ENCODE measurements at places on chromosomes 7 and 10. TPM values are rescaled to one million over a fixed set of nuclear protein-coding genes. Genes with fewer than 3 reads are reported as not detected.

- DNase-seq, result no peak
Measured at GRCh38 chr10:63129888-63130287, 3.2 kb upstream of the NRBF2 start.

GRCh38 chr7:21656796-21657195, 114.0 kb downstream of the DNAH11 start:
- no peak for DNase-seq

- no peak for DNase-seq
Measured at GRCh38 chr10:43375401-43376020, 4.1 kb downstream of the FXYD4 start.

DNA sequence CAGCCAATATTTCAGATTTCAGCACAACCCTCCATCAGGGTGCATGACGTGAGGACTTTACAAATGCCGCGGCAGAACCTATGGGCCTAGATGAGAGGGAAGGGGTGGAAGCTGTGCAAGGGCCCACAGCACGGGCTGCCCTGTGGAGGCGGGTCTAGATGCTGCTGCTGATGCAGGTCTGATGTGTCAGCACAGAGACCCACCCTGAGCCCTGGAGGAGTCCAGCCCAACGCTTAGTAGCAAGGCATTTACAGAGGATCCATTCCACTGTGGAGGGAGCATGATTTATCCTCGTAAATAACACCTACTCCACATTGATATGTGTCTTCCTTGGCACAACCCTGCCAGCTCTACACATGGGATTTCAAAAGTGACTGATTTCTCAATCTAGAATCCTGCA, 48.5 kb downstream of the MYL10 start:
- no peak for DNase-seq

- no peak for DNase-seq
Measured at GRCh38 chr7:42730586-42730985, 181.3 kb downstream of the C7orf25 start.

DNA sequence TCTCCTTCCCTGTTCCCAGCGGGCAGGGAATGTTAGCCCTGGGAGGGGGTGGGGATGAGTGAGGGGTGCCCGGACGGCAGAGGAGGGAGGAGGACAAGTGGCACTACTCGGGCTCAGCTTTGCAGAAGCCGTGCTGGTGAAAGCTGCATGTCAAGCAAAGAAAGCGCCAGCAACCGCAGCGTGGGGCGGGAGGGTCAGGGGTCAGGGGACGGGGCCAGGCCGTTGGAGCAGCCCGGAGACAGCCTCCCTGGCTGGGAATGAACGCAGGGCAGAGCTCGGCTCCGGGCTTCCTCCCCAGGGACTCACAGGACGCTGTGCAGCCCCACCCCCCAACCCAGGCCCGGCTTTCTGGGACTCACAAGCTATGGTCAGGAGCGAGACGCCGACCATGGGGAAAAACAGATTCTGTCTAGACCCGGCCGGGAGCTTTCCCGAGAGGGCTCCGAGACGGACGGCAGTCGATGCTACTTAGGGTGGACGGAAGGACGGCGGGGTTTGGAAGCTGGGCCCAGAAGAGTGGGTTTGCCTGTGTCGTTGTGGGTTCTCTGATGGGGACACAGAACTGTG, 113.4 kb downstream of the VIPR2 start:
- DNase-seq, result no peak

DNA sequence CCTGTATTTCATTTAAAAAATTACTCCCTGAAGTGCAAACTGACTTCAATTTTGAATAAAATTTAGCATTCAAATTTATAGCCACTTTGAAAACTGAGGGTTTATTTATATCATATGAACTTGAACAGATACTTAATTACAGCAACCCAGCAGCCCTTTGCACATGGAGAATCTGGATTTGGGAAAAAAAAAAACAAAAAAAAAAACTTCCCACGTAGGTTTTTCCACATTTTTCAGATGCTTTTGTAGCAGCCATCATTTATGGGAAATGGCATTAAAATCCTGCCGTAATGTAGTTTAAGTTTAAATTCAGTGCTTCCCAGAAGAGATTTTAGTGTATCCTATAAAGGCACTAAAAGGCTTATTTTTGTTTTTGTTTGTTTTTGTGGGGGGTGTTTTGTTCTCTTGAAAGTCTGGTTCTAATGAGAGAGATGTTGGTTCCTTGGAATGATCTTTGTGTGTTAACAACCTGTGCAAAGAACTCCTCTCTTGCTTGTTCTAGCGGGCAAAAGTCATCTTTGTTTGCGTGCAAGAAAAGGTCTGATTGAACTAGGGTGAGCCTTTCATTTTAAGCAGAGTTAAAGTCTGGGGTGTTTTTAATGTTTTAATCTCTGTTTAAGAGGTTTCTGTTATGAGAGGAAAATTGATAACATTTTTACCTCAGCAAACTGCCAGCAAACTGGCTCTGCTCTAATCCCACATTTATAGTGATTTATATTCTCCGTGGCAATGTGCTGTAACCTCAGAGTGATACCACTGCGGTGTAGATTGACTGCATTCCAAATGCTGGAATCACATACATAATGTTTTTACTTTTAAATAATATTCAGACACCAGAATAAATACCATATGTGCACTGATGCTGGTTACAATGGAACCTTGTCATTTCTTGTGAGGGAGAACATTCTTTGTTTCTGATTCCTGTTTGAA, 105.5 kb downstream of the WNT2 start:
- no peak for DNase-seq

- peak; percentile 57 for DNase-seq
Measured at GRCh38 chr7:41451826-41452225, 251.1 kb downstream of the INHBA start.

- DNase-seq, result peak; percentile 96
Measured at GRCh38 chr7:123797673-123798531, 47.1 kb upstream of the HYAL4 start.

DNA sequence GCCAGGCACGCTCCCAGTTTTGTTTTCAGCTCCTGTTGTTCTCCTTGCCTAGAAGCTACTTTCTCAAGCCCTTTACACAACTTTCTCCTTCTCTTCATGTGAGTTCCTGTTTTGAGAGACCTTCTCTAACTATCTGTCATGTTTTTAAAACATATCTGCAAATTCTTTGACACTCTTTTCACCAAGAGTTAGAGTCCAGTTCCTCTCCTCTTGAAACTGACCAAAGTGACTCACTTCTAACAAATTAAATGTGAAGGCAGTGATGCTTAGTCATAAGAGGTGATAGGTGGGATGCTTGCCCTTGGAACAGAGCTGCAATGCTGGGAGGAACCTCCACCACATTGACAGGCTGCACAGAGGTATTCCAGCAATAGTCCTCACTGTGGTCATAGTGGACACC, 25.3 kb downstream of the ZSCAN25 start:
- DNase-seq, result no peak

GRCh38 chr10:97355571-97355975, 21.0 kb upstream of the FRAT2 start:
- DNase-seq, result no peak

- DNase-seq, result peak; percentile 91
Measured at GRCh38 chr10:34528320-34528719, 286.8 kb downstream of the PARD3 start.

GRCh38 chr7:157549612-157550299, 213.0 kb downstream of the DNAJB6 start:
- no peak for DNase-seq

GRCh38 chr10:80373502-80373901, 16.9 kb downstream of the DYDC2 start:
- DNase-seq, result no peak

The SEMA3A gene
- 12.8 TPM for total RNA-seq

The ANKRD30A gene
- not detected for total RNA-seq

The SMKR1 gene
- total RNA-seq, result 1.9 TPM

The FAM131B gene
- total RNA-seq, result 1.5 TPM

The ZNF488 gene
- total RNA-seq, result 0.67 TPM

The HOXA2 gene
- total RNA-seq, result 1.1 TPM
